Urinary bladder (tissue), 4 donors: ENCODE measurements at places on chromosomes 11 and 22. TPM values are rescaled to one million over a fixed set of nuclear protein-coding genes. Genes with fewer than 3 reads are reported as not detected.

NTM gene
- 27.8 TPM for total RNA-seq

PHOX2A gene
- total RNA-seq, result 0.90 TPM

MMP7 gene
- 18.9 TPM for total RNA-seq

SHANK2 gene
- total RNA-seq, result 6.2 TPM

ZNF280A gene
- not detected for total RNA-seq

CYTH4 gene
- 10.8 TPM for total RNA-seq

NCR3LG1 gene
- 1.6 TPM for total RNA-seq

CRYBB2 gene
- not detected for total RNA-seq

PKNOX2 gene
- 6.5 TPM for total RNA-seq

PRODH gene
- 1.1 TPM for total RNA-seq

TCF20 gene
- 19.5 TPM for total RNA-seq

FHIP1B gene
- total RNA-seq, result 14.5 TPM

PATE2 gene
- 0.53 TPM for total RNA-seq

DNAL4 gene
- 12.4 TPM for total RNA-seq

VWCE gene
- 0.63 TPM for total RNA-seq

RTL10 gene
- total RNA-seq, result 10.3 TPM

MIAT gene
- 3.3 TPM for total RNA-seq

SLC5A4 gene
- 3.4 TPM for total RNA-seq

ADAMTS15 gene
- total RNA-seq, result 16.4 TPM

CAVIN3 gene
- total RNA-seq, result 36.7 TPM

B4GAT1 gene
- total RNA-seq, result 22.8 TPM

KCNK4 gene
- not detected for total RNA-seq

OOSP4A gene
- not detected for total RNA-seq

TEAD1 gene
- 136 TPM for total RNA-seq

BIRC3 gene
- 6.2 TPM for total RNA-seq

C11orf42 gene
- total RNA-seq, result not detected

CNGA4 gene
- total RNA-seq, result not detected

NXPE2 gene
- 1.2 TPM for total RNA-seq

NUP98 gene
- total RNA-seq, result 105 TPM

SCGB2A2 gene
- not detected for total RNA-seq

MS4A12 gene
- total RNA-seq, result not detected

POLD4 gene
- 8.8 TPM for total RNA-seq

MPZL3 gene
- 4.7 TPM for total RNA-seq

IGLL1 gene
- not detected for total RNA-seq

AKIP1 gene
- total RNA-seq, result 18.7 TPM

SLC22A8 gene
- total RNA-seq, result not detected

NNMT gene
- total RNA-seq, result 9.7 TPM

FREY1 gene
- total RNA-seq, result 0.58 TPM

DERL3 gene
- 0.74 TPM for total RNA-seq

RAB38 gene
- 17.7 TPM for total RNA-seq

GRAMD1B gene
- 5.9 TPM for total RNA-seq

KIAA1671 gene
- total RNA-seq, result 19.0 TPM

INPP5J gene
- 0.32 TPM for total RNA-seq

PPP1CA gene
- 70.6 TPM for total RNA-seq

SMTNL1 gene
- 0.16 TPM for total RNA-seq

CHRDL2 gene
- total RNA-seq, result 0.69 TPM
